Activated CD4-positive, alpha-beta T cell treated with anti-CD3 and anti-CD28 coated beads, Interleukin-2, amount 50 U/mL, for 24 hours (primary cell): ENCODE measurements at places on chromosomes 2 and 18.

GRCh38 chr2:164794016-164794415, 47.6 kb downstream of the COBLL1 start:
- no peak for DNase-seq

GRCh38 chr18:58183226-58183625, 139.2 kb downstream of the NEDD4L start:
- no peak for DNase-seq

DNA sequence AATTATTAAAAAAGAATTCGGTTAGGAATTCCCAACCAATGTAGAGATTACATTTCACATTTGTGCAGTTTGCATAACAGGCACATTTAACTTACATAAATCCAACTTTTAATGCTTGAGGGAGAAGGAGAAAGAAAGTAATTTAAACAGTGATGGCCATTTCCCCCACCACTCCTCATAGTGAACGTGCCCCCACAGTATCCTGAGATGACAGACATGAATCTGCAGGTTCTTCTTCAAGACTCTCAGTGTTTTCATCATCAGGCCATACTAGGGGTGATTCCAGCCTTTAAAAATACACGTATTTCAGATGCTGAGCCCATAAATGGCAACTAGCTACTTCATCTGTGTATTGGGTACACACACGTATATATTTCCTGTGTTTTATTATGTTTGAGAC, 51.3 kb upstream of the WIPF1 start:
- DNase-seq, result no peak

DNA sequence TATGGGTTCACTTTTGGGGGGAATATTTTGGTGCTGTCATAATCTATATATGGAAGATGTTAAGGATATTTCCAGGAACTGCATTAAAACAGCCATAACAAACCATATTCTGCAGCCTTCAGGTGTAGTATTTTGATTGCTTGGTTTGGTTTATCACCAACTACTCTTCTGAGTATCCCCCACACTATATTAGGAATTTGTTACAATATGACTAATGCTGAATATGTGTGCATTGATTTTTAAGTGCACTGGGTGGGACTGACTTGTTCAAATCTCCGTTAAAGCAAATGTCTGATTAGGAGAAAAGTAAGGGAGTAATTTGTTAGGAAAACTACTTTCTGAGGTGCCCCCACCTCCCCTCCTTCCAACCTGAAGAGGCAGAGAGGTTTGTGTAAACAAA, 47.7 kb downstream of the SPTBN1 start:
- DNase-seq, result no peak

DNA sequence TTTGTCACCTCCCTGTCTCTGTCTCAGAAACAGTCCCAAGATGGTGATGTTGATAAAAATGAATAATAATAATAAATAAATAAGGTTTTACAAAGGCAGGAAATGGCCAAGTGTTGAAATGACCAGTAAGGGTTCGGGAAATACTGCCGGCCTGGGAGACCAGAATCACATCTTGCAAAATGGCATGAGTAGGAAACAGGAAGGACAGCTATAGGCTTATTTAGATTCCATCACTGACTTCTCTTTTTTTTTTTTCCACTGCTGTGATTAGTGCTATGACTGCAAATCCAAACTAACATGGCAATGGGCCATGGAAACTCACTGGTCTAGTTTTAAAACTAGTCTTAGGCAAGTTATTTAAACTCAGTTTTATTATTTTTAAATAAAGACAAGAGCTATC, 60.6 kb downstream of the SCN1A start:
- no peak for DNase-seq

DNA sequence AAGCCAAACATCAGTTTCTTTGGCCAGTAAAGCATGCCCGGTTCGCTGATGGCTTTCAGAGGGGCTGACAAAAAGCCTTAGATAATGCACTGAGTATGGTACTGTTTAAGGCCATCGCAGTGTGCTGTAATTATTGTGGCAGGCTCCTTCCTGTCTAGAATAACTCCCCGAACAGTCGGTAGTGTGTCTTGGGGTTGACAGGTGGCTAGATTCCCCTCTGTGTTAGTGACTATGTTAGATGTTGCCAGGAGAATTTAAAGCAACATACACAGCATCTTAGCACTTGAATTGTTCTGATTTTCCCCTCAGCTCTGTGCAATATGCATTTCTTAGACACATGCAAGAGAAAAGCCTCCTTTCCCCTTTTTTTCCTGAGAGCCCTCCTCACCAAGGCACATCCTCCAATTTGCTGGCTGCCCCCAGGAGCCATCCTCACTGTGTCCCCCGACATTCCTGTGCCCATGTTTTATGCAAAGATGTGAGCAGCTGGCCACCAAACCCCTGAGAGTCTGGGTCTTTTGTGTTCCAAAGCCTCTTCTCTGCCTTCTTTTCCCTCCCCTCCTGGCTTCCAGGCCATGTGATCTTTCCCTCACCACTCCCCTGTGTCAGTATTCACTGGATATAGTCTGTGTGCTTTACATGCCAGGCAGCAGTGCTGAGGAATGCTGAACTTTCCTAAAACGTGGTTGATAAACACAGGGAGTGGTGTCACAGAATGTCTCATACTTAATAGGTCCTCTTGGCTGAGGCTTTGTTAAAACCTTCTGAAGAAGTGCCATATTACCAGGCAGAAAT, 331.5 kb downstream of the HRH4 start:
- no peak for DNase-seq
